ENCODE measurements at places on chromosomes 16 and 17.

- no peak for DNase-seq
Observed at GRCh38 chr17:63476459-63476853, 405 bp upstream of the ACE start.

DNA sequence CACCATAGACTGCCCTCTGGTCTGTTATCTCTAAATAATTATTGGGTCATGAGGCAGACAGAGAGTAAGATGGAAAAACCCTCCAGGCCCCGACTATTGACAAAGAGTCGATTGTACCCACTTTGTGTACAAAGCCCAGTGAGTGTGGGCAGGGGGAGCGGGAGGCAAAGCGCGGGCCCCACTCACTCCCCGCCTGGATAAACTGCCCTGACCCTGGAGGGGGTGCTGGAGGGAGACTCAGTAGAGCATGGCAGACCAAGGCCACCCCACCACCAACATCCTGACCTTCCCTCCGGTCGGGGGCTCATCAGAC, 11.2 kb upstream of the CPSF4L start:
- no peak for DNase-seq

DNA sequence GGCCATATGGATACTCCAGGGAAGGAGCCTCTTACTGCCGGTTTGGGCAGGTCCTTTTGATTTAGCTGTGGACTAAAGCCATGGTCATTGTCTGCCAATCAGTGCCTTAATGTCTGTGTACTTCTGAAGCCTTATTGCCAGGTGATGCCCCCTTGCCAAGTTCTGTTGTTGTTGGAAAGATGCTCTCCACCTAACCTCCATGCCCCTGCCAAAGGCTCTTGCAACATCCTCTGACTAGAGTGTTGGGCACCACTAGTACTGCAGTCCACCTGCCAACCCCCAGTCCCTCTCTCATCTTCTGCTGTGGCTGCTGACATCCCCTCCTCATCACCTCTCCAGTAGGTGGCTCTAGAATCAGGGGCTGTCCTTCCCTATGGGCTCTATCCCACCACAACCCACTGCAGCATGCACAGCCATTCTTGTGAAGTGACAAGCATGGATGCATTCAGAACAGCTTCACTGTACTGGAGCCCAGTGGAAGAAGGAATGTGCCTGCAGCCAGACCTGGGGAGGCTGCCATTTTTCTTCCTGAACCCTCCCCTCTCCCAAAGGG, 375.3 kb upstream of the CDH5 start:
- DNase-seq = no peak

DNA sequence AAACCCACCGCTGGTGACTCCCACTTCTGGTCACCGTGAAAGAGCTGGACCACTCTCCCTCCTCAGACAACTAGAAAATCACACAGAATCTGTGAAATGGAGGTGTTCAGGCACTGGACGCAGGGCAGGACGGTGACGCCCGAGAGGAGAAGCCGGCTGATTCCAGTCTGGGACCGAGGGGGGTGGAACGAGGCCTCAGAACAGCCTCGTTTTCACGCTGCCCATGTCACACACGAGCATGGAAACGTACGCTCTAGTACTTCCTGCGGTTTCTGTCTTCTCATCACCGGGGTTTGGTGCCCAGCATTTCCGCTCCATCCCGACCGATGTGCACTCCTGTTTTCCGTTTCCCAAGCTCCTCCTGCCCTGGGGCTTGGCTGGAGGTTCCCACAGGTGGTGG, 101.8 kb upstream of the METRNL start:
- no peak for DNase-seq

GRCh38 chr17:222172-222571, 40.7 kb upstream of the DOC2B start:
- DNase-seq = no peak

GRCh38 chr16:83972256-83973008, 4.4 kb downstream of the NECAB2 start:
- DNase-seq = no peak
